ENCODE measurements at places on chromosomes 11 and 22. TPM values are rescaled to one million over a fixed set of nuclear protein-coding genes. Genes with fewer than 3 reads are reported as not detected.

The PLEKHB1 gene
- 5.9 TPM for total RNA-seq

The SCN4B gene
- total RNA-seq, result 9.1 TPM

The DDIAS gene
- 2.5 TPM for total RNA-seq

The BACE1-AS gene
- 13.8 TPM for total RNA-seq

The ASCL2 gene
- total RNA-seq, result 0.31 TPM

The FGF3 gene
- not detected for total RNA-seq

The PLAAT3 gene
- 3.1 TPM for total RNA-seq
